Bone marrow (tissue), 2 donors: ENCODE measurements at places on chromosomes 3 and 15.

DNA sequence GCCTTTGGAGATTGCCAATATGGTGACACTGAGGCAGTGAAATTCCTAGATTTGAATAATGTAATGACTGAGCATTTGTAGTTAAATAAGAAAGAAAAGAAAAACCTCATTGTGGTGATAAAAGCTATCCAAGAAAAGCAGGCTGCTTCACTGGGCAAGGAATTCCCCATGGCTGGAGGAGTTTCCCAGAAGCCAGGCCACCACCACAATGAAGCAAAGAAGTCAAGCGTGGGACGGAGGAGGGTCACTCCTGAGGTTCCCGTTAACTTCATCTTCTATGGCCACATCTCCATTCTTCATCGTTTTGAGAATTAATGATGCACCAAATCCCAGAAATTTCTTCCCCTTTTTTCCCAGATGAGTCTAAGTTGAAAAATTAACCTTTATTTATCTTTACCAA, 185.8 kb upstream of the BCL6 start:
- no peak for DNase-seq

GRCh38 chr3:174810254-174810653, 48.9 kb upstream of the NAALADL2 start:
- DNase-seq = no peak

DNA sequence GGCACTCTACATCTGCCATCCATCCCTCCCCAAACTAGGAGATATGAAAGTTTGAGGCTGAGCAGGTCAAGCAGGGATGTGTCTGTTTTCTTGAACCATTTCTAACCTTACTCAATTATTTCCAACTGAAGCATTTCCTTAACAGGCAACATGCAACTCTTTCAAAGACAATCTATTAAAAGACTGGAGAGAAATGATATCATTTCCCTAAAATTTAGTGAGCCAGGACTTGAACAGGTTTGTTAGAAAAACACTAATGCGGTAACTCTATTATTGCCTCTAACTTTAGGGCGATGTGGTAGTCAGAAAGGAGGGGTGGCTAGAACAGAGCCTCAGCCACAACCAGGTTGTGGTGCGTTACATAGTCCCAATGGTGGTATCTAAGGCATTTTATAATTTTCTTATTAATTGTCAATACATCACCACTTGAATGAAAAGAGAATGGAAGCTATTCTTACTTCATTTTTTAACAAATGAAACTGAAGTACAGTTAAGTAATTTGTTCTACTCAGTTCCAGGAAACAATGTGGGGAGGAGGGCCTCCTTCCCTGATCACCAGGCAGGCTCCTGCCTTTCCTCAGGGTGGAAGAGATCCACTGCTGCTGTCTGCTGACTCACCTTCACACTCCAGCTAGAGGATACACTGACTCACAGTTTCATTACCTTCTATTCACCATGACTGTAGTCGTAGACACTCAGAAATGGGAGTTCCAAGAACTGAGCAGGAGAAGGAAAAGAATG, 22.8 kb downstream of the MYO1E start:
- DNase-seq = no peak

GRCh38 chr15:53208751-53209150, 418.6 kb upstream of the ONECUT1 start:
- DNase-seq = no peak

GRCh38 chr3:163753033-163753432, 1325.3 kb downstream of the SI start:
- no peak for DNase-seq

GRCh38 chr3:36944641-36945270, at the start of gene TRANK1:
TSS of gene TRANK1 (minus strand) at chr3:36945054. CDS start at chr3:36944809, 245 bp downstream.
- DNase-seq = peak; percentile 91

- no peak for DNase-seq
These were observed 186.9 kb downstream of the FAM43A start for GRCh38 chr3:194872669-194872977.

DNA sequence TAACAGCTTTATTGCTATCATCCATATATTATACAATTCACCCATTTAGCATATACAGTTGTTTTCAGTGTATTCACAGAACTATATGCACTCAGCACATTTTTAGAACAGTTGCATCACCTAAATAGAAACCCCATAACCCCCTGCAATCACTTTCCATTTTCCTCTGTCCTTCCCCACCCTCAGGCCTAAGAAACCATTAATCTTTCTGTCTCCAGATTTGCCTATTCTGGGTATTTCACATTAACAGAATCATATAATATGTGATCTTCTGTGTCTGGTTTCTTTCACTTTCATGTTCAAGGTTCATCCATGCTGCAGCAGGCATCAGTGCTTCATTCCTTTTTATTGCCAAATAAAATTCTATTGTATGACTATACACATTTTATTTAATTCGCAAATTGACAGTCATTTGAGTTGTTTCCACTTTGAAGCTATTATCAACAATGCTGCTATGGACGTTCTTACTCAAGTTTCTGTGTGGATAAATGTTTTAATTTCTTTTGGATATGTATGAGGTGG, 39.8 kb downstream of the ADAMTS17 start:
- no peak for DNase-seq

DNA sequence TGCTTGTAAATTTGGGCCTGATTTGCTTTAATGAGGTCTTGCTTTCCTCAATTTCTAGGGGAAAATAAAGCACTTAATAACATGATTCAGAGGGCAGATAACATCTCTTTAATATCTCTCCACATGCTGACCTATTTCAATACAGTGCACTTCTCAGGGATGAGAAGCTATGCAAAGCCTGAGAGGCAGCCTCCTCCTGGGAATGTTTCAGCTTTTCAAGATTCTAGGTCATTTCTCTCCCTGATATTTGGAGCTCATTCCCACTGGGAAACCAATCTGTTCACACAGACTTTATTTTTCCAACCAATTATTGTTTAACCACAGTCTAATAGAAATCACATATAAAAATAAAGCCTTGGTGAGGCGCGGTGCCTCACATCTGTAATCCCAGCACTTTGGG, 67.0 kb upstream of the LSAMP start:
- no peak for DNase-seq

DNA sequence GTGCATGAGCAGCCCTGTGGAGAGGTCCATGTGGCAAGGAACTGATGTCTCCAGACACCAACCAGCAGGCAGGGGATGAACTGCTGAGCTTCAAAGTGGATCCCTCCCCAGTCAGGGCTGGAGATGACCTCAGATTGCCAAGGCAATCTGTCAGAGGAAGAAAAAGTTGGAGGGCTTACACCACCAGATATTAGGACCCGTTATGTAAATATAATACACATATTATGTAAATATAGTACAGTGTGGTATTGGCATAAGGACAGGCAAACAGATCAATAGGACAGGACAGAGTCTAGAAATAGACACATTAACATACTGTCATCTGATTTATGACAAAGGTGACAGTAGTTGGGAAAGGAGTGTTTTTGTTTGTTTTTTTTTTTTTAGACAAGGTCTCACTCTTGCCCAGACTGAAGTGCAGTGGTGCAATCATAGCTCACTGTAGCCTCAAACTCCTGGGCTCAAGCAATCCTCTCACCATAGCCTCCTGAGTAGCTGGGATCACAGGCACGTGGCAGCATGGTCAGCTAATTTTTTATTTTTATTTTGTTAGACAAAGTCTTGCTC, 18.0 kb upstream of the RAB7A start:
- no peak for DNase-seq

DNA sequence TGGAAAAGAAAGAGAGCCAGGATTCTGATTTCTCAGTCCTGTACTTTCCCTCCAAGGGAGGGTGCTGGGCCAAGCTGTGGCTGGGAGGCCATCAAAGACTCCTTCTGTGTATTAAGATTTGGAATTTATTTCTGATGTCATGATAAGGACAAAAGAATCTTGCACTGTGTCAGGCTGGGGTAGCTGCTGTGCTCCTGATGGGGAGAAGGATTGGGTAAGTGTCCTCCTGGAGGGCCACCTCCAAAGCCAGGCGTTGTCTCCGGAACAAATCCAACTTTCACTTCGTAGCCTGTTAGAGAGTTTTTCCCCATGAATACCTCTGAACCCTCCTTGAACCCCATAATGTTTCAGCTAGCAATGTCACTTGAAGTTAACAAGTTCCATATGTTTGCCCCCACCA, 29.9 kb downstream of the CLDN11 start:
- DNase-seq = no peak

- peak; percentile 6 for DNase-seq
These were observed 325.3 kb downstream of the THSD4 start for GRCh38 chr15:71440489-71441110.

- no peak for DNase-seq
These were observed 11.4 kb upstream of the EIF1B start for GRCh38 chr3:40298075-40298474.

- no peak for DNase-seq
These were observed 254.4 kb upstream of the ZPLD1 start for GRCh38 chr3:102180280-102180931.

DNA sequence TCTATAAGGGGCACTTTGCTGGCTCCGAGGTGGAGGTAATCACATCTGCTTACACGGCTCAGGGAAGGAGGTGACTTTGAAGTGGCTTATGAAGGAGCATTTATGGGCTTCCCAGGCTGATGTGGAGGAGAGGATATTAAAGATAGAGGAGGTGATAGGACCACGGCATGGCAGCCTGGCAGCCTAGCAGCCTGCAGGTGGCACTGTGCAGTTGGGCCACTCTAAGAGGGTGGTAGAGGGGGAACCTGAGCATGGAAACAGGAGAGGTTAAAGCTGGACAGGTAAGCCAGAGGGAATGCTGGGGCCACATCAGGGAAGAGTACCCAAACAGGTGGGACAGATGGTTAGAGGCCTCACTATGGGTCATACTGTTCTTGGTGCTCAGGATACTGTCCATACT, 375.0 kb downstream of the WDR72 start:
- DNase-seq = no peak

DNA sequence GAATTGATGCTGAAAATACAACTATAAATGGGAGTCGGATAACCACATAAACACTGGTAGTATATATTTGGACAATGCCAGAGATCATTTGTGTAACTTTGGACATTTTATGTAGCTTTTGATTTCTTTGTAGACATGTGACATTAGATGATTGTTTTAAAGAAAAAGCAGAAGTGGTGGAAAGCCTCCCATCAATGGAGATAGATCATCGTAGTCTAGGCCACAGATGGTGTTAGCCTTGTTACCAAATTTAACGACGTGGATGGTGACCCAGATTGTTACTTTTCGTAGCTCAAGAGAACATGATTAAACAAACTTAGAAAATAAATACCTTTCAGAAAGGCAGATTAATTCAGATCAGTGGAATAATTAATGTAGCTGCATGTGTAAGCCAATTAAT, 8.8 kb downstream of the CACNA1D start:
- DNase-seq = no peak

GRCh38 chr3:154690413-154690812, 260.4 kb upstream of the GPR149 start:
- no peak for DNase-seq

DNA sequence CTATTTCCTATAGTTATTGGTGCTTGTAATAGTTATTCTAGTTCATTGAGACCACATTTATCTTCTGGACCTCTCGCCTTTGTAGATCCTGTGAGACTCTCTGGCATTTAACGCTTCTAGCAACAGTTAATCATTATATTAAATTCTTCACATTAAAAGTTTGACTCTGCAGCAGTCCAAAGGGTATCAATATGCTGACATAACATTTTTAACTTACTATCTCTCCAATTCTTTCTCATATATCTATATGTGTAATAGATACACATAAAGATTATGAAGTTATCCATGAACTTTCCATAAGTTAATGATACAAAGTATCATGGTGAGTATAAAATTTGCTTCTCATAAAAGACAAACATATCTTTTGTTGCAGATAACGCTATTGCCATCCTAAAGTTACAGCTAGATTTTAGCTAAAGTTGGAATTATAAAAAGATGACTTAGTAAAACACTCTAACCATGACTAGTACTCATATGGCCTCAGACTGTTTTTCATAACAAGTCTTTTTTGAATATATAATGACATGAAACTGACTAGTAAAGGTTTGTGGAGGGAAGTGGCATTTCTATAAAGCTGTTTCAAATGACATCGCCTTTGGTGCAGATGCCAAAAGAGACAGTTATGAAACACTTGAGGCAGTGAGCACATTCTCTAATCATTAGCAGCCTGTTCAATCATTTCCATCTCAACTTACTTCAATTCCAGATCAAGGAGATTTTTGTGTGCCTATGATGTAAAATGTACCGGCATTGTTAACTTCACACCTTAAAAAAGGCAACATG, 379.3 kb upstream of the CBLB start:
- DNase-seq = no peak

DNA sequence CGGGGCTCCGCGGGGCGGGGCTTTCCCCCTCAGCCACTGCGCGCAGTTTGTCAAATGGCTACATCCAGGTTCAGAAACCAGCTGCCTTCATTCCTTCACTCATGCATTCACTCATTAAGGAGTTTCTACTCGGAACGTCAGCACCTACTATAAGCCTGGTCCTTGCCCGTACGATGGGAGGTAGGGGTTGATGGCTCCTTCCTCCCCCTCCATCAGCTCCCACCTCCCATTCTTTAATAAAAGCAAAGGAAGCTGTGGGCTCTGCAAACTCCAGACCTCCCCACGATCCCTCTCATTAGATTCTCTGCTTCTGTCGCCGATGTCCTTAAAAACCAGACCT, 267 bp upstream of the CFAP92 start:
- peak; percentile 36 for DNase-seq

DNA sequence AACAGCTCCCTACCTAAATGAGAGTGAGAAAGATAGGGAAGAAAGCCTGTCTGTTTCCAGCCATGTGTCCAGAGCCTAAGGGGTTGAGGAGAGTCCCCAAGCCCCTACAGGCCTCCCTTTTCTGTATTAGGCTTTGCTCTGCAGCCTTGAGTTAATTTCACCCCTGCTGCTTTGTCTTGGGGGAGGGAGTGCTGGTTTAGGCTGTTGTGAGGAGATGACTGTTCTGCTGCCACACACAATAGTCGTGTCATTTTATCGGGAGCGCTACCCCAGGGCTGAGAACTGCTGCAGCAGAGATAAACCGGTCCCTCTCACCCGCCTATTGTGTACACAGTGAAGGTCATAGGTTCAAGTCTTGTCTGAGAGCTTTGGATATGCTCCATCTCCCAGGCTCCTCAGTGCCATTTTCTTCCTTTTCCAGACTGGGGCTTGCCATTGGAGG, 1.4 kb downstream of the ZNF609 start:
- DNase-seq = no peak

DNA sequence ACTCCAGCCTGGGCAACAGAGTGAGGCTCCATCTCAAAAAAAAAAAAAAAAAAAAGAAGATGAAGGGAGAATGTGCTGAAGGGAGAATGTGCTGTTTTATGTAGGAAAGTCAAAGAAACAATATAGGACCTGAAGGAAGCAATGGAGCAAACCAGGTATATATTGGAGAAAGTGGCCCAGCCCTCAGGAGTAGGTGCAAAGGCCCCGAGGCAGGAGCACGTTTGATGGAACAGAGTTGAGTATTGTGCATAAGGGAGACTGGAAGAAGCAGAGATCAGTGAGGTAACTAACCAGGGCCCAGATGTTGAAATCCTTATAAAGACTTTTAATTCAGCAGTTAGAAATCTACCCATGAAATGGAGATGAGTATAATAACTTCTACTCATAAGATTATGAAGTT, 79.6 kb downstream of the MAP2K5 start:
- DNase-seq = no peak
